ENCODE measurements at places on chromosomes 11 and 22.

- DNase-seq, result no peak
Observed at GRCh38 chr11:19647816-19648215, 64.8 kb upstream of the NAV2 start.

DNA sequence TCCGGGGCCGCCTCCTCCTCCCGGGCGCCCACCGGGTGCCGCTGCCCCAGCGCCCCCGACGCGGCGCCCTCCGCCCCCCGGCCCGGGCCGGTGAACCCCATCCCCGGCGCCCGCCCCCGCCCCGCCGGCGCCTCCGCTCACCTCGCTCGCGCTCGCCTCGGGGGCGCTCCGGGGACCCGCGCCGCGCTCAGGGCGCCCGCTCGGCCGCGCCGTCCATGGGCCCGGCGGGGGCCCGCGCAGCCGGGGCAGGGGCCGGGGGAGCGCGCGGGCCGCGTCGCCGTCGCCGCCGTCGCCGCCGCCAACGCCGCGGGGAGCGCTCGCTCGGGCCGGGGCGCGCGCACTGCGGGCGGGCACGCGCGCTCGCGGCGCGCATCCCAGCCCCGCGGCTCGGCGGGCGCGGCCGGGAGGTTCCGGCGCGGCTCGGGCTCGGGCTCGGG is 293 bp downstream of the DUSP8 start:
- DNase-seq, result no peak

DNA sequence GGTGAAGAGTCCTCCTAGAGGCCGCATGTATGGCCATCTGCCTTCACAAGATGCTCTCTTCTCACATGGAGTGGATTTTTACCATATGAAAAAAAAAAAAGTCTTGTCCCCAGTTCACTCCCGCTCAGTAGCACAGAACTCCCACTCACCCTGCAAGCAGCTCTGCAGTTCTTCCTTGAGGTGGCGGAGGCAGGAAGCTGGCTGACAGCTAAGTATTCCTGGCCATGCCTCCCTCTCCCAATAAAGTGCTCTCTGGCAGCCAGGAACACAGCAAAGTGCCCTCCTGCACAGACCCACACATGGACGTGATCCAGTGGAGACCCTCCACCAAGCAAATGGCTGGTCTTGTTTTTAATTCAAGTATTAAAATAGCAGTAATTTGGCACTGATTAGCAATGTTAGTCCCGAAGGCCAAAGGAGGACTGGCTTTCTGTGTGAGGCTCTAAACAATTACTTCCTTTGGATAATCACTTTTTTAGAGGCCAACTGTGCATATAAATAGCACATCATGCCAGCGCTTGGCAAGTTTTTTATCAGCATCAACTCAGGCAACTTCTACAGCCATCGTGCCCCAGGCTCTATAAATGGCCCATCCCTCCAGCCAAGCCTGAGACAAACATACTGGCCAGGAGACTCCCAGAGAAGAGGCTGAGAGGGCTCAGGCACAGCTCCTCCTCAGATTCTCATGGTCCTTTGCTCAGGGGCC is 413.6 kb downstream of the OPCML start:
- DNase-seq, result no peak

DNA sequence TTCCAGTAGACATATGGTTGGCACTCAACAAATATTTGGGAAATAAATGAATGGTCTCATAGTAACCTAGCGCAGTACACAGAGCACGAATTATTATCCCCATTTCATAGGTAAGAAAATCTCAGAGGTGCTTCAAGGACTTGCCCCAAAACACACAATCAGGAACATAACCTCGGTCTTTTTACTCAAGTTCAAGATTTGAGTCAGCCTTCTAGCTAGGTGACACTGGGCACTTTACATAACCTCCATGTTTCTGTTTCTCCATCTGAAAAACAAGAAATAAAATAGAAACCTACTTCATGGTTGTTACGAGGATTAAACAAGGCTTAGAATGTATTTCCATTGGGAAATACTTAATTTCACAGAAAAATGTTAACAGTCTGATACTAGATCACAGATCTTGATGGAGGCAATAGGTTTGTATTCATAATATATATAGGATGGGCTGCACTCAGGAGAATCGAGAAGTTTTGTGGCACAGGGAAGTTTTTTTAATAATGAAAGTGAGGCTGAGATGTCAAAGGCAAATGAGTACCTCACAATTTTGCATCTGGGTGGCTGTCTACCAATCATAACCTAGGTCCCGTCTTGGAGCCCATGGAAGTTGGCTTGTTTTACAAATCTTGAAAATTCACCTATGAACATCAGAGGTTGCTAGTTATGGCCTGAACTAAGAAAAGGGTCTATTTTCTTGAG is 147.4 kb upstream of the ZC3H12C start:
- DNase-seq, result no peak

DNA sequence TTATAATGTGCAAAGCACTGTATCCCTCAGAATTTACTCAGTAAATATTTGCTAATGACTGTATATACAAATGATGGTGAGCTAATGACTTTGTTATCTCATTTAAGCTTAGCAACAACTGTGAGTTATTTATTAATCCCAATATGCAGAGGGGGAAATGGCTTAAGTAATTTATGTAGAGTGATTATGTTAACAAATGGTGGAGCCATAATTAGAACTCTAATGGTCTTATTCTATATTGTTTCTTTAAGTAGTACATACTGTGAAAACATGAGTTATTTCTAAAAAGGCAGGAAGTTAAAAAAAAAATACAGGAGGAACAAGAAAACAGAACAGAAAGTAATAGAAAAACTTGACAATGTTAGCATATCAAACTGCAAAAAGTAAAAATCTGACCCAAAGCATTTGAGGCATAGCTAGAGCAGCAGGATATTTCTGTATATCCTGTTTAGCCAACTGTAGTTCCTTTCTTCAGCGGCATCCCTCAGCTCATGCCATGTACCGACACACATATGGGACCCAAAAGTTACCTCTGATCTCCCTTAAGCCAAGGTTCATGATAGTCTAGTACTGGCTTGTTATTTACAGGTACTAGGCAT is 94.2 kb downstream of the FCHSD2 start:
- DNase-seq, result no peak

All from NCI-H345 (cell line).